ENCODE measurements at places on chromosomes 5 and 9.

- DNase-seq: no peak
Observed at GRCh38 chr9:93684806-93685543, 108.6 kb downstream of the PHF2 start.

GRCh38 chr9:116008278-116008677 is 145.3 kb upstream of the PAPPA start:
- DNase-seq: no peak

DNA sequence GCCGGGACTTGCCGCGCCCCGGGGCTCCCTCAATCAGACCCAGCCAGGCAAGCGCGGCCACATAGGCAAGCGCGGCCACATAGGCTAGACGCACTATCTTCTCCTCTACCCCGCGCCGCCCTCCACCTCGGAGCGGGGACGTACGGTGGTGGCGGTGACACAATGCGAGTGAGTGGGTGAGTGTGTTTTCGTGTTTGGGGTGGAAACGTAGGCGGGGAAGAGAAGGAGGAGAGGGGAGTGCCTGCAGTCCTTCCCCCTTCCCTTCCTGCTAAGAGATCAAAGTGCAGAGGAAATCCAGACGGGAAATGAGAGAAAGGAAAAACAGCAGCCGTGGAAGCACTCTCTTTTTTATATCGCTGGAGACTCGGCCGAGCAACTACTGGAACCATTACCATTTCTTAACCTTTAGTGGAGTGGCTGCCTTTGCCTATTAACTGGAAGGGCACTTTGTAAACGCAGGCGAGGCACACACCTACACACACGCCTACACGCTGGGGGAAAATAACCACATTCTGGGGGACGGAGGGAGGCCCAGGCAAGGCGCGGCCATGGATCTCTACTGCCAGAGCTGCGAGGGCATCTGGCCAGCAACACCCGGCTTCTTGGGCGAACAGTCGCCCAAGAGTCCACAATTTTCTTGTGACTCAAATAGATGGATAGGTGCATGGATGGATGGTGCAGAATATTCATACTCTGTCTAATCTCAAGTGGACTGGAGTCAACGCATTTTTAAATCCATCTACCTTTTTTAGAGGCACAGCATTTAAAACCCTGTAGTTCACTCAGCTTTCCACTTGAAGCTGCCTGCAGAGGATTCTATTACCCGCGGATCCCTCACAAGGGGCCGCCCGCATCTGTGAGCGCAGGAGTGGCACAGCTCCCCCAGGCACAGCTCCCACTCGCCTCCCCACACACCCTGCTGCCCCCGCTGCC is 2.1 kb downstream of the EDIL3 start:
- DNase-seq: peak; percentile 76

GRCh38 chr5:76269932-76270610 is 133.0 kb upstream of the IQGAP2 start:
- DNase-seq: peak; percentile 52

- DNase-seq: no peak
Observed at GRCh38 chr9:87512311-87512710, 14.6 kb downstream of the DAPK1 start.

GRCh38 chr9:120579139-120580050 is 572 bp downstream of the CDK5RAP2 start:
- DNase-seq: no peak

- no peak for DNase-seq
Observed at GRCh38 chr5:169707686-169708085, 70.6 kb downstream of the DOCK2 start.

DNA sequence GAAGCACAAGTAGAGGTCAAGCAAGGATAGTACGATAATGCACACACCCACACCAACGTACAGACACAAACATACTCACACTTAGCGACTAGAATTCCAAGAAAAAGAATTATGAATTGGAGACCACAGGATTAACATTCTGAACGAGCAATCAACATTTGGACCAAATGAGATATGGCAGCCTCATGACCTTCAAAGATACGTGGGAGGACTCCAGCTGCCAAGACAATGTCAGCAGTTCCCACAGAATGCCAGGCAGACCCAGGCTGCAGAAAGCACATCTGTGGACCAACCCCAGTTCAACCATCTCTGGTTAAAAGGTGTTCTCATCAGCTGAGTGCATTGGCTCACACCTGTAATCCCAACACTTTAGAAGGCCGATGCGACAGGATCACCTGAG is 187.6 kb upstream of the GRAMD2B start:
- DNase-seq: no peak

DNA sequence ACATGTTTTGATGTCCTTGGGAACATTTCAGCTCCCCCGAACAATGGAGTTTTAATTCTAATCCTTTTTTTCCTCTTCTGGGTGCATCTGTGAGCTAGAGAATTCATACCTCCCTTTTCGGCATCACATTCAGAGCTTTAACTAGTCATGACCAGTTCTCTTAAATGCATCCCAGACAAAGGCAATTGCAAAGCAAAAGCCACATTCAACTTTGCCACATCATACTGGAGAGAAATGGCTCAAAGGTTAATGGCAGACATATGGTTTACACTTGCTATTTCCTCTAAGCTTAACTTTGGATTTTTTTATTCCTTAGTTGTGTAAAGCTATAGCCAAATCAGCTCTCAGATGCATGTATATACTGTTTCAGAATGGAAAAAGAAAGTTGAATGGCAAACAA is 153.3 kb downstream of the ESM1 start:
- peak; percentile 55 for DNase-seq

DNA sequence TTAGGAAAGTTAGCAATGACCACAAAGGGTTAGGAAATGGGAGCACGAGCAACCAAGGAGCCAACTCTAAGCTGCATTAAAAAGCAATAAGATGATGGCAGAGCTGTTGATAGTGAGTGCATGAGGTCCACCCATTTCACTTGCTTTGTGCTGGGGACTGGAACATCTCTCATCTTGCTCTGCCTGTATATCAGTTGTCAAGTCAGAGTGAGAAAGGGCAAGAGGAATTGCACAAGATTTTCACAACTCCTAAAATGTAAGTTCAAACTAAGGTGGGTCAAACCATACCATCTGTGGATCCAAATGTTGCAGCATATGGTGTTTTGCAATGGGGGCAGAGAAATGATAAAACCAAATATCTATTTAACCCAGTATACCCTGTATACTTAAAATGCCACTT is 2.8 kb upstream of the ESM1 start:
- no peak for DNase-seq

DNA sequence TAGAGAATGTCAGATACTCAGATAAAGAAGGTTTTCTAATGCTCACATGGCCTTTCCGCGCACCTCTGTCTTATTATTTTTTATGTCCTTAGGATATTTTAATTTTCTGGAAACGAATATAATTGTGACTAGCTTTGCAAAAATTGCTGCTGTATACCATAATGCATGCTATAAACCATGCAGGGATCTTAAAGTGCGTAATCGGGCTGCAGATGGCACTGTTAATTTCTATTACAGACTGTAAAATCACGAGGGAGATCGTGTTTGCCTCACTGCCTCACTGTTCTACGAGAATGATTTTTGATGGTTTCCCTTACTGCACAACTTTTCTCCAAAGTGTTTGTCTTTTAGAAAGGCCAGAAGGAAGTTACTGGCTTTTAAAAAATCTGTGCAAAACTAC is 356.1 kb downstream of the TUSC1 start:
- DNase-seq: no peak

- DNase-seq: no peak
Observed at GRCh38 chr5:66842540-66842939, 246.3 kb downstream of the MAST4 start.

DNA sequence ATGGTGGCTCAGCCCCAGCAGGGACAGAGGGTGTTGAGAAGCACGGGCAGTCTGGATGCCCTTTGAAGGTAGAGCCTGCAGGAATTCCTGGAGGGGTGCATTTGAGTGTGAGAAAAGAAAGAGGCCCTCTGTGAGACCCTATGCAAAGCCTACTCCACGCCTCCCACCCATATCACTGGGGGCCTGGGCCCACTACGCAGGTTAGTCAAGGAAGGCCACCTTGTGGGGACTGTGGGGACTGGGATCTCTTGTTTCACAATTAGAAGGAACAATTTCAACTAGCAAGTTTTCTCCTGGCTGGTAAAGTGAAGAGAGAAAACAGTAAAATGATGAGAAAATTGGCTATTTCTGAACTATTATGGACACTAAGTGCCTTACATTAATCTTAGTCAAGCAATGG is 486.2 kb upstream of the DAP start:
- DNase-seq: no peak

Data from fibroblast of skin of right biceps (primary cell).